Activated CD4-positive, CD25-positive, alpha-beta regulatory T cell treated with anti-CD3 and anti-CD28 coated beads, Interleukin-2, amount 50 U/mL, for 24 hours (primary cell): ENCODE measurements at places on chromosomes 7 and 10.

GRCh38 chr7:98841179-98841997 is 28.4 kb downstream of the TMEM130 start:
- ATAC-seq: no peak

- no peak for ATAC-seq
Observed at GRCh38 chr10:11864727-11865126, 41.6 kb downstream of the PROSER2 start.

DNA sequence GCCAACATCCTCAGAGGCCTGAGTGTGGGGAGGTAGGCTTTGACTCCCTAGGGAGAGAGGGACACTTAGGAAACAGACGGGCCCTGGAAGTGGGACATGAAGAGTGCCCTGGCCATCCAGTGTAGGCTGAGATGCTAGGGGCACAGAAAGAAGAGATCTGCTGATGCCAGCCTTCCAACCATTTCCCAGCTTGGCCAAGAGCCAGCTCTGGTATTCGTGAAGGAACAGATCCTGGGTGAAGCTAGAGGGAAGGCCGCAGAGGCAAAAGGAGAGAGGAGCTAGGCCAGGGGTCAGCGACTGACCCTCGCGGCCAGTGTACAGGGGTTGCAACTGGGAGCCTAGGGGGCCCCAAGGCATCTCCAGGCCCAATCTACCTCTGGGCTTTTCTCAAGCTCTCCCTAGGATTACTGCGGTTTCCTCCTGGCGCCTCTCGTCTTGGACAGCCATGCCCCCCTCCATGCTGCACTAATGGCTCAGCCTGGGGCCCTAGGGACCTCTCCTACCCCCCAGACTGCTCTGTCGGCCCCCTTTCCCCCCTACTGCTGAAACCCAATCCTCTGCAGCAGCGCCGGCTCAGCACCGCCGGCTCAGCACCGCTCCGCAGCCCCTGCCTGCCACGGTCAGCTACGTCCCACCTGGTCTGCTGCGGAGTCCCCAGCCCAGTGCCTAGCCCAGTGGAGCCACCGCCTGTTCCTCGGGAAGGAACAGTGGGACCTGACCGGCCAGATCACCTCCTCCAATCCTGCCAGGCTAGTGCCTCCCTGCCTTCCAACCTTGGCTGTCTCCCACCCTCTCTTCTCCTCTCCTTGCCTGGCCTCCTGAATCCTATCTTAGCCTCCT is at the start of gene ASIC3:
TSS of gene ASIC3 (plus strand) at position 556 of the 840 bp plus-strand sequence. CDS start 355 bp downstream, outside the sequence.
- no peak for ATAC-seq

- ATAC-seq: no peak
Observed at GRCh38 chr7:50153148-50153547, 60.1 kb upstream of the ZPBP start.
